ENCODE measurements at places on chromosomes 11 and 22.

DNA sequence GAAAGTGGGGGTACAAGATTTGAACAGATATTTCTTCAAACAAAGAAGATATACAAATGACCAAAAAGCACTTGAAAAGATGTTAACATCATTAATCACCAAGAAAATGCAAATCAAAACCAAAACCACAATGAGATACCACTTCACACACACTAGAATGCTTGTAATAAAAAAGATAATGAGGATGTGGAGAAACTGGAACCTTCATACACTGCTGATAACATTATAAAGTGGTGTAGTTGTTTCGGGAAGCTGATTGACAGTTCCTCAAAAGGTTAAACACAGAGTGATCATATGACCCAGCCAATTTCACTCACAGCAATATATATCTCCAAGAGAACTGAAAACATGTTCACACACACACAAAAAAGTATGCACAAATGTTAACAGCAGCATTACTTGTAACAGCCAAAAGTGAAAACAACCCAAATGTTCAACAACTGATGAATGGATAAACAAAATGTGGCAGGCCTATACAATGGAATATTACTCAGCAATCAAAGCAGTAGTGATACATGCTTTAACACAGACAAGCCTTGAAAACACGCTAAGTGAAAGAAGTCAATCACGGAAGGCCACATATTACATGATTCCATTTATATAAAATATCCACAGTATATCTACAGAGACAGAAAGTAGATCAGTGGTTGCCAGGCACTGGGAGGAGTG, 15.1 kb downstream of the PITPNB start:
- no peak for DNase-seq

DNA sequence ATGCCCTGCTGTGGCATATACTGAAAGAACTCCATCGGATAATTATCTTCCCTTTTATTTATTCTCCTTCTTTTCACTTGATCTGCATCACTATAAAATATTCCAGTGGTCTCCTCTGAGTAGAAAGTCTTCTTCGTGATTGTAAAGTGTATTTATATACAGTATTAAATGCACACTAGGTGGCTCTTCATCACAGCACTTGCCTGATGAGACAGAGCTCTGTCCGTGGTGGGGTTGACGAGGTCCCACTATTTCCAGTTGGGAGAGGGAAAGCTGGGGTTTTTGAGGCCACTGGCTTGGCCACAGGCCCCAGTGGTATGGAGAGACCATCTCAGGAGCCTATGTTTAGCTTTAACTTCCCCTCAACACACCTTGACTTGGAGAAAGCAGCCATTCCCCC, 31.6 kb upstream of the ZBTB16 start:
- DNase-seq: no peak

DNA sequence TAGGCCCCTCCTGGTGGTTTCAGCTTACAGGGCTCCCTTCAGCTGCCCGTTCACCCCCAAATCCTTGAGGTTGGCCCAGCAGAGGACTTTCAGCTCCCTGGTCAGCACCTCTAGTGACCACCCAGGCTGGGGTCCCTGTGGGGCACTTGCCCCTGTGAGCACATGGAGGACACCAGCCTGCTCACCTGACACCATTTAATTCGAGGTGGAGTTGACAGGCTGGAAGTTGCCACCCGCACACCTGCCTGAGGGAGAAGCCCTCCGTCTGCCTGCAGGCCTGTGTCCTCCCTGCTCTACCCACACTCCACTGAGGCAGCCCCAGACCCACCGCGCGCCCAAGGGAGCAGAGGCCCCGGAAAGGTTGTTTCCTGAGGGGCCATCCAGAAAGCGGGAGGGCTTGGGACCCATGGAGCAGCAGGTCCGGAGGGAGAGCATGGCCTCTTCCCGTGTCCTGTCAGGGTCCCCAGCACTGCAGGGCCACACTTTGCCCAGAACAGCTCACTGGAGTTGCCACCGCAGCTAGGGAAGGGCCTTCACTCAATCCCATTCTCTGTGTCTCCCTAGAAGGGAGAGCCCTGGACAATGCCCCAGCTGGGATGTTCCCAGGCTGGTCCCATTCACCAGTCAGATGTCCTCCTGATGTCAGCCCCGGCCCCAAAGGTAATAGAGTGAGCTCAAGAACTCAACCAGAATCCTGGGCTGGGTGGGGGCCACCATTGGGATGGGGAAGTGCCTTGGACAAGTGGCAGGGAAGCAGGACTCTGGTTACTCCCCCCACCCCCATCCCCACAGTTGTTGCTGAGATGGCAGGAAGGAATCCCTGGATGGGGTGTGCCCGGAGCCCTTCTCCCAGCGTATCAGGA, 82.4 kb downstream of the MED15 start:
- no peak for DNase-seq

GRCh38 chr11:45745065-45745811, 59.7 kb upstream of the SLC35C1 start:
- DNase-seq: no peak

GRCh38 chr22:20761536-20761935, 12.4 kb upstream of the SERPIND1 start:
- DNase-seq: no peak

DNA sequence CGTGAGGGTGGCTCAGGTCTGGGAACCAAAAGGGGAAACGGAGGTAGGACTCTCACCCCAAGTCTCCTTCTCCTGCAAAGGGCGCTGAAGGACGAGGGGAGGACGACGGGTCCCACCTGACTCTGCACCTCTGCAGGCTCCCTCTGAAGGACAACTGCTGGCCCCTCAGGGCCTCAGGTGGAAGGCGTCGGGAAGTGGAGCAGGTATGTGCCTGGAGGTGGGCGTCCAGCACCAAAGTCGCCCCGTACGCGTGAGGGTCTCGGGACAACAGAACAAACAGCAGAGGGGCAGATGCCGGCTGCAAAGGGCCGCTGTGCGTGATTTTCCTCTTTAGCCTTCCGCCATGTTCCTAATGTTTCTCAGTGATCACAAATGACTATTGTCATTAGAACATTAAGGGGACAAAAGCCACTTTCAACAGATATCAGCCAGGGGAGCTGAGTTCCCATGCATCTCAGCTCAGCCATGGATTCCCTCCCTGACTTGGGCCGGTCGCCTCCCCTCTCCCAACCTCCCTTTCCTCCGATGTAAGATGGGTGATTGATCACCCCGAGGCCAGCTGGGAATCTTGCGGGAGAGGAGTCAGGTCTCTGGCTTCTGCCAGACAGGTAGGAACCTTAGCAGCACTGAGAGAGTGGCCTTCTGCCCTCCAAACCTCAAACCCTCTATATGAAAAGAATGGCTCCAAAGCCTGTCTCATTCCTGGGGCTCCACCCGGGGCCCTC, 836 bp downstream of the SLC16A8 start:
- DNase-seq: no peak

GRCh38 chr11:128732471-128733277, 38.8 kb downstream of the FLI1 start:
- DNase-seq: no peak

DNA sequence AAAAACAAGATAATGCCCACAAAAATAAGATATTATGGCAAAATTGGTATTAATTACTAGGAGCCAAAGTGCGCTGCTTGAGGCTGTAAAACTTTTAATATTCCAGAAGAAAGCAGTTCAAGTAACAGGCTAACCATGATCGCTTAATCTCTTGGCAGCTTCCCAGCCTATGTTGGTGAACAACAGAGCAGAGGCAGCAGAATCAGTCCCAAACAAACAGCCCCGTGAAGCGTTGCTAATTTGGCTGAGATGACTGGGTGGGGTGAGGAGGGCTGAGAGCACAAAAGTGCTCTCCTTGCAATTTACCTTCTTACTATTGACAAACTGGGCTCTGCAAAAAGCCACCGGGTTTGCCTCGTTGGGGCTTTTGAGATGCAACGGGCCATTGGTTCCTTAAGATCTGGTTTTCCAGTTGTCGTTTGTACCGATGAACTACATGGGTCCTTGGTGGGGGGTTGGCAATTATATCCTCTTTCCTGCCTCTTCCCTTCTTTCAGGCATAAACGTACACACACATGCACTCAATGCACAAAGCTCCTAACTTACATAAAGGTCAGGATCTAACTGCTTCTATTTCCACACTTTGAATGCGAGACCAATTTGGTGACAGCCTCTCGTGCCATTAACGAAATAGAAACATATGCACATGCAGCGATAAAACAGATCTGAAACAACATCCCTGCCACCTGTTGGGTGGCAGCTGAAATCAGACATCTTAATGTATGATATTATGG, 407.6 kb upstream of the CADM1 start:
- DNase-seq: no peak

GRCh38 chr11:104366321-104366734, 202.4 kb upstream of the PDGFD start:
- no peak for DNase-seq

DNA sequence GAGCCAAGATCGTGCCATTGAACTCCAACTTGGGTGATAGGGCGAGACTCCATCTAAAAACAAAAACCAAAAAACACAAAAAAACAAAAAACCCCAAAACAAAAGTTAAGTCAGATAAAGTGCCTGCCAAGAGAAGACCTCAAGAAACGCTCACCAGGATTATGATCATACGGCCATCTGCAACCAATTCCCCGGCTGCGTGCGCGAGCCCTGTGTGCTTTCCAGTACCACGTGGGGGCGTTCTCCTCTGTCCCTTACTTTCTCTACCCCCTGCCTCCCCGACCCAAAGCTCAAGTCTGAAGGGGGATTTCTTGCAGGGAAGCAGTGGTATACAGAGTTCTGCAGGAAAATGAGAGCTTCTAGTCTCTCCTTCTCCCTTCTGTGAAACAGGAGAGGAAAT, 10.5 kb upstream of the RPS19BP1 start:
- no peak for DNase-seq

GRCh38 chr11:11668781-11669180, 47.0 kb upstream of the GALNT18 start:
- no peak for DNase-seq

DNA sequence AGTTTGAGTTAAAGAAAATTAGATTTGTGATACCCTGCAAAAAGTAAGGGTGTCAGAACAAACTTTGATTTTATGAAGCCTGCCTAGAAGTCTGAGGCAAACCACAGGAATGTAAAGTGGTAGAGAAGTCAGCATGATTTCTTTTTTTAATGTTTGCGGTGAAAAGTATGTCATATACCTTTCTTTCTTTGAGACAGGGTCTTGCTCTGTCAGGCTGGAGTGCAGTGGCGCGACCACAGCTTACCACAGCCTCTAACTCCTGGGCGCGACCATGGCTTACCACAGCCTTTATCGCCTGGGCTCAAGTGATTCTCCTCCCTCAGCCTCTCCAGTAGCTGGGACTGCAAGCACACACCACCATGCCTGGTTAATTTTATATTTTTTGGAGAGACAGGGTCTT, 4.7 kb downstream of the API5 start:
- no peak for DNase-seq

DNA sequence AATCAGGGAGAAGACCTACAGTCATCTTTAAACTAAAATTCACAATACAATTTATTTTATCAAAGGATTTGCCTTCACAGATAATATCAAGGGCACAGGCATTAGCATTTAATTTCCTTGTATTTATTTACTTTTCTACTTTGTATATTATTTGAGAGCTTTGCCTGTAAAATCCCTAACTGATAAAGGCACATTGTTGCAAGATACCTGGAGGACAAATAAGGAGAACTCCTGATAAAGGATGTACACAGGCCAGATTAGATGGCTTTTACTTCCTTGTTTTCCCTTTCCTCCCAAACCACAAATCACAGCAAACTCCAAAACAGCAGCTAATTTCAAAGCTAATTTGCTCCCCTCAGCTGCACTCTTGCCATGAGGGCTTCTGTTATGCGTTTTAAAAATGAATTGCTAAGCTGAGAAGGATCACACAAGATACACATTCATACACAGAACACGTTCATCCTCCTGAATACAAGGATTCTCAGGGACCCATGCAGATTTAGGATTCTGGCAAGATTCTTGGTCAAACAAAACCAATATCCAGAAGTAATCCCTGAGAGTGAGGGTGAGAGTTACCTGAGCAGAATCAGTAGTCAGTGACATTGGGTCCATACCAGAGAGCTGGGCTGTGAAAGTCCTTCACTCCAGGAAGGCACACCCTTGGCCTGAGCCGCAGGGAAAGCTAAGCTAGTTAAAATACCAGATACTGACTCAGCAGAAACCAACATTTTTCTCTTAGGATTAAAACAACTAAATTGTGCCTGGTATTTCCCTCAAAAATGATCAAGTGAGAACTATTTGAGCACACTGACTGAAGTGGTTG, 100.3 kb upstream of the CLPB start:
- no peak for DNase-seq

- DNase-seq: no peak
Measured at GRCh38 chr22:27772081-27772983, 29.2 kb downstream of the MN1 start.

- DNase-seq: no peak
Measured at GRCh38 chr11:12893787-12894672, 115.1 kb upstream of the RASSF10 start.

DNA sequence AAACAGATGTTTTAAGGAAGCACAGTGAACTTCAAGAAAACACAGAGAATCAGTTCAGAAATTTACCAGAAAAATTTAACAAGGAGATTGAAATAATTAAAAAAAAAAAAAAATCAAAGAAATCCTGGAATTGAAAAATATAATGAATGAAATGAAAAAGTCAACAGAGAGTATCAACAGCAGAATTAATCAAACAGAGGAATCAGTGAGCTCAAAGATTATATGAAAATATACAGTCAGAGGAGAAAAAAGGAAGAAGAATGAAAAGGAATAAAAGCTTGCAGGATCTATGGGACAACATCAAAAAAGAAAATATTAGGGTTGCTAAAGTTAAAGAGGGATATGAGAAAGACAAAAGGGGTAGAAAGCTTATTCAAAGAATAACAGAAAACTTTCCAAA, 82.3 kb downstream of the XRRA1 start:
- DNase-seq: no peak

- DNase-seq: no peak
Measured at GRCh38 chr22:24809331-24809730, 3.3 kb downstream of the SGSM1 start.

GRCh38 chr22:20536590-20537324, 29.3 kb downstream of the MED15 start:
- no peak for DNase-seq

DNA sequence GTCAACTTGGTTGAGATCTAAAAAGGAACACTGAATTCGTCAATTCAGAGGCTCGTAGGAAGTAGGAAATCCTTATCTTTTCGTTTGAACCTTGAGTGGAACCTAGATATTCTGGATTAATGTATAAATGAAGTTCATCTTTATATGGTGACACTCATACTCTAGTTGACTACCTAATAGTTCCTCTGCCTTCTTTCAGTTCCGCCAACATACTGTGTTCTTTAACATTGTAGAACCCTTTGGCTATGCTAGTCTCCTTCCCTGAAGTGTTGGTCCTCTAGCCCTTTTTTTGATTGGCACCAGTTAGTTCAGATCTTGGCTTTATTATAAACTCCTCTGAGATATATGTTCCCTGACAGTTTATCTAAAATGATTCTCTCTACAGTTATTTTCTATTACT, 1.5 kb downstream of the ATM start:
- DNase-seq: no peak

- no peak for DNase-seq
Measured at GRCh38 chr11:282171-282570, 4.0 kb downstream of the NLRP6 start.
